ENCODE measurements at places on chromosomes 12 and 14.

GRCh38 chr12:119069147-119069642, 87.9 kb downstream of the SRRM4 start:
- no peak for DNase-seq
- H3K36me3 ChIP-seq = no peaks in the 10 kb centered on the region
- H3K27me3 ChIP-seq = no peaks in the 10 kb centered on the region
- no peak overlapping the region for H3K27ac ChIP-seq

DNA sequence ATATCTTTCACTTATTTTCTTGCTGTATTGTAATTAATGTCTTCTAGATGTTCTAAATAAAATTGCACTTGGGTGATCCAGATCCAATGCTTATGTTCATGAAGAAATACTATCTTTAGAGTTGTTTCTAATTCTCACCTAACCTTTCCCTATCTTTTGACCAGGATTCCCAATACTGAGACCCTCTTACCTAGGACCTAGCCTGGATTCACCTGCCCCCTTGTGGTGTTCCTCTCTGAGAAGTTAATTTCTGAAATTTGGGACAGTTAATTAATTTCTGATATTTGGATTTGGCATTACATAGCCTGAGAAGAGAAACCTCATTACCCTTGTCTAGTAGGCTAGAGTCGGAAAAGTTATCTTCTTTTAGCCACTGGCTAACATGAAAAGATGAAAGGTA, 29.5 kb downstream of the FOXA1 start:
- DNase-seq = no peak
- H3K36me3 ChIP-seq = no peaks in the 10 kb centered on the region
- H3K4me3 ChIP-seq = no peak overlapping the region
- no peaks in the 10 kb centered on the region for H3K27me3 ChIP-seq
- H3K27ac ChIP-seq = no peak overlapping the region

GRCh38 chr14:24293525-24293924, 6.1 kb downstream of the DHRS1 start:
- H3K27me3 ChIP-seq = no peaks in the 10 kb centered on the region
- H3K36me3 ChIP-seq = no peaks in the 10 kb centered on the region
- H3K4me1 ChIP-seq = no peaks in the 10 kb centered on the region
- H3K27ac ChIP-seq = no peak overlapping the region

- no peaks in the 10 kb centered on the region for H3K4me1 ChIP-seq
- no peak overlapping the region for H3K27ac ChIP-seq
- no peaks in the 10 kb centered on the region for H3K27me3 ChIP-seq
- no peaks in the 10 kb centered on the region for H3K36me3 ChIP-seq
Observed at GRCh38 chr12:120914794-120915193, 10.6 kb upstream of the SPPL3 start.

- peak; percentile 97 for DNase-seq
- H3K36me3 ChIP-seq = no peaks in the 10 kb centered on the region
- H3K27me3 ChIP-seq = no peaks in the 10 kb centered on the region
Observed at GRCh38 chr12:57782608-57783465, at the start of gene TSFM. TSS of gene TSFM (plus strand) at chr12:57782787. CDS start at chr12:57782802, 15 bp downstream.

GRCh38 chr12:34406228-34406995, 384.1 kb downstream of the ALG10 start:
- no peak overlapping the region for H3K27ac ChIP-seq
- peak; percentile 6 for DNase-seq
- H3K4me3 ChIP-seq = no peak overlapping the region
- H3K27me3 ChIP-seq = no peaks in the 10 kb centered on the region
- H3K4me1 ChIP-seq = no peaks in the 10 kb centered on the region
- H3K36me3 ChIP-seq = no peaks in the 10 kb centered on the region

DNA sequence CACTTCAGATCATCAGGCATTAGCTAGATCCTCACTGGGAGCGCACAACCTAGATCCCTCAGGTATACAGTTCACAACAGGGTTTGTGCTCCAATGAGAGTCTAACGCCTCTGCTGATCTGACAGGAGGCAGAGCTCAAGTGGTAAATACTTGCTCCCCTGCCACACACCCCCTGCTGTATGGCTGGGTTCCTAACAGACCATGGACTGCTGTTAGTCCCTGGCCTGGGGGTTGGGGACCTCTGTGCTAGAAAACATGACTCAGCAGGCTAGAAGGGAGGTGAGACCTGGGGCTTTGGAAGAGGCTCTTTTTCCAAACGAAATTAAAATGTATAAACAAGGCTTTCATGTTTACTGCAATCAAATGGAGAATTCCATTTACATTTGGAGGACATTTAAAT, 691.1 kb downstream of the FLRT2 start:
- DNase-seq = no peak
- H3K36me3 ChIP-seq = no peaks in the 10 kb centered on the region
- no peaks in the 10 kb centered on the region for H3K27me3 ChIP-seq
- no peak overlapping the region for H3K27ac ChIP-seq
- H3K4me1 ChIP-seq = no peaks in the 10 kb centered on the region

GRCh38 chr12:22413592-22413991, 79.1 kb upstream of the ST8SIA1 start:
- H3K4me1 ChIP-seq = peaks cover 1% of the 10 kb centered on the region
- H3K4me3 ChIP-seq = no peak overlapping the region
- DNase-seq = no peak
- no peaks in the 10 kb centered on the region for H3K36me3 ChIP-seq
- H3K27me3 ChIP-seq = no peaks in the 10 kb centered on the region
- H3K27ac ChIP-seq = no peak overlapping the region

DNA sequence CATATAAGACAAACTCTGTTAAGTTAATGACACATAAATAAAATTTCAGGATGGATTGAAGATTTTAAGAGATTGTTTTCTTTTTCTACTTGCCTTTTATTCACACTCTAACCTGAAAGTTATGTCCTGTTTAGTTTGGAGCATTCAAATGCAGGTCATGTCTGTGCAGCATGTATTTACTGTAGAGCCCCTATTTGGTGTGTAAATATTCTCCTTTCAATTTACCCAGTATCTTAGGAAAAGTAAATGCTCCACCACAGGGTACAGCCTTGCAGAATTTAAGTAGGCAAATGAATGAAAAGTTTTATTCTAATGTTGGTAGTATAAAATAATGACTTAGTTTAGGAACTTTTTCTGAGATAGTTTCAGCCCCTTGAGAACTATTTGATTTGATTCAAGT, 6.2 kb upstream of the DCN start:
- H3K27me3 ChIP-seq = no peaks in the 10 kb centered on the region
- peaks cover 4% of the 10 kb centered on the region for H3K4me1 ChIP-seq
- DNase-seq = no peak
- no peaks in the 10 kb centered on the region for H3K36me3 ChIP-seq
- no peak overlapping the region for H3K4me3 ChIP-seq
- no peak overlapping the region for H3K27ac ChIP-seq

GRCh38 chr12:75685617-75686225, 174.3 kb upstream of the KRR1 start:
- no peaks in the 10 kb centered on the region for H3K27me3 ChIP-seq
- no peak overlapping the region for H3K4me3 ChIP-seq
- H3K4me1 ChIP-seq = no peaks in the 10 kb centered on the region

DNA sequence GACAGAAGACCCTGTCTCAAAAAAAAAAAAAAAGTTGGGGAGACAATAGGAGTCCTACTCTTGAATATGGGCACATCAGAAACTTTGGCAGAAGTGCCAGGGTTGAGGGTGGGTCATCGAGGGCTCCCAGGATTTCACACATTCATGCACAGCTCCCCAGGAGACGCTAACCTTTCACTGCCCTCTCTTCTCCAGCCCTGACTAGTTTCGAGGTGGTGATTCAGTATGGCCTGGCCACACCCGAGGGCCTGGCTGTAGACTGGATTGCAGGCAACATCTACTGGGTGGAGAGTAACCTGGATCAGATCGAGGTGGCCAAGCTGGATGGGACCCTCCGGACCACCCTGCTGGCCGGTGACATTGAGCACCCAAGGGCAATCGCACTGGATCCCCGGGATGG, 29.4 kb upstream of the LRP1-AS start:
- no peaks in the 10 kb centered on the region for H3K27me3 ChIP-seq
- no peaks in the 10 kb centered on the region for H3K36me3 ChIP-seq
- H3K4me3 ChIP-seq = no peak overlapping the region
- H3K27ac ChIP-seq = no peak overlapping the region

DNA sequence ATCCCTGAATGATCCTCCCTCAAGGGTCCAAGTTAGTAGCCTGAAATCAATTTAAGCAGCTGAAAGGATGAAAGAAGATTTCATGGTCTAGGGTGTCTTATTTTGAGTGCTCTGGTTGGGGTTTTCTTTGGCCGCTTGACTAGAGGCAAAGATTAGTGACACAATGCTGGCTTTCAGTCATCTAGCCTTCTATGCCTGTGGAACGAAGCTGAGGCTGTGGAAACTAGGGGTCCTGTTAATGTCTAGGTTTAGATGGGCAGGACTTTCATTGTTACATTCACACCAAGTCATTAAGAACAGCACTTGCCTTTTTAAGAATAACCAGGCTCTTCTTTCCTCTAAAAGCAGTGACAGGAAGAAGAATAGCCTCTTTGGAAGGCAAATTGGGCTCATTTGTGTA, 253.8 kb upstream of the E2F7 start:
- H3K4me1 ChIP-seq = no peaks in the 10 kb centered on the region
- no peak overlapping the region for H3K4me3 ChIP-seq
- H3K36me3 ChIP-seq = no peaks in the 10 kb centered on the region
- no peaks in the 10 kb centered on the region for H3K27me3 ChIP-seq

DNA sequence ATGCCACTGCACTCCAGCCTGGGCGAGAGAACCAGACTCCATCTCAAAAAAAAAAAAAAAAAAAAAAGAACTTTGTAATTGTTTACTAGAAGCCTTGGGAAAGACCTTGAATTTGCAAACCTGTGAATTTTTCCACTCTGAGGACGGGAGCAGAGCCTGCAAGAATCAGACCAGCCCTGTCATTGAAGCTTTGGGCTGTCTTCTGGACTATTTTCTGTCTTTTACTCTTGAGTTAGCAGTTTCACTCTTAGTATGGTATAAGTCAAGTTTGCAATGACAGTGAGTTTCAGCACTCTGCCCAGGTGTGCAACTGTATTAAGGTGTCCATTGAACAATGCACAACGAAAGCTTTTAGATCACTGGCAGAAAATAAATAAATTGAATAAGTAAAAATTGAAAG, 81.4 kb upstream of the KRAS start:
- H3K4me3 ChIP-seq = no peak overlapping the region
- no peaks in the 10 kb centered on the region for H3K36me3 ChIP-seq
- DNase-seq = no peak
- H3K27me3 ChIP-seq = no peaks in the 10 kb centered on the region

DNA sequence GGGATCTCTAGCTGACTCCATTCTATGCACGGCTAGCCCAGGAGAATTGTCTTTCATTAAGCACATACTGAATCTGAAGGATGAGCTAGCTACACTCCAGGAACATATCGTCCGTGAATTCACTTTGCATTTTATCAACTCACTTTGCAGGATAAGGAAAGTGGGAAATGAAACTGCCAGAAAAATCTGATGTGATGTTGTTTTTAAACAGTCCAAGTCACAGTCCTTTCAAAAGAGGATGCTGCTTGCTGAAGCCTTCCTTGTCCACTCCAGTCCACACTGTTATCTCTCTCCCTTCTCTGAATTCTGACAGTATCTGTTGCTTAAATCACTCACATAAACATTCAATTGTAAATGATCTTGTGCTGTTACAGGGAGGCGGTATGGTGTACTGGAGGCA, 12.7 kb upstream of the TMCC3 start:
- H3K4me1 ChIP-seq = no peaks in the 10 kb centered on the region
- no peaks in the 10 kb centered on the region for H3K36me3 ChIP-seq
- no peak overlapping the region for H3K4me3 ChIP-seq
- H3K27ac ChIP-seq = no peak overlapping the region
- no peaks in the 10 kb centered on the region for H3K27me3 ChIP-seq
- DNase-seq = no peak

- H3K4me3 ChIP-seq = no peak overlapping the region
- H3K27me3 ChIP-seq = no peaks in the 10 kb centered on the region
- no peaks in the 10 kb centered on the region for H3K4me1 ChIP-seq
Observed at GRCh38 chr14:104370256-104370870, 209.2 kb upstream of the C14orf180 start.

DNA sequence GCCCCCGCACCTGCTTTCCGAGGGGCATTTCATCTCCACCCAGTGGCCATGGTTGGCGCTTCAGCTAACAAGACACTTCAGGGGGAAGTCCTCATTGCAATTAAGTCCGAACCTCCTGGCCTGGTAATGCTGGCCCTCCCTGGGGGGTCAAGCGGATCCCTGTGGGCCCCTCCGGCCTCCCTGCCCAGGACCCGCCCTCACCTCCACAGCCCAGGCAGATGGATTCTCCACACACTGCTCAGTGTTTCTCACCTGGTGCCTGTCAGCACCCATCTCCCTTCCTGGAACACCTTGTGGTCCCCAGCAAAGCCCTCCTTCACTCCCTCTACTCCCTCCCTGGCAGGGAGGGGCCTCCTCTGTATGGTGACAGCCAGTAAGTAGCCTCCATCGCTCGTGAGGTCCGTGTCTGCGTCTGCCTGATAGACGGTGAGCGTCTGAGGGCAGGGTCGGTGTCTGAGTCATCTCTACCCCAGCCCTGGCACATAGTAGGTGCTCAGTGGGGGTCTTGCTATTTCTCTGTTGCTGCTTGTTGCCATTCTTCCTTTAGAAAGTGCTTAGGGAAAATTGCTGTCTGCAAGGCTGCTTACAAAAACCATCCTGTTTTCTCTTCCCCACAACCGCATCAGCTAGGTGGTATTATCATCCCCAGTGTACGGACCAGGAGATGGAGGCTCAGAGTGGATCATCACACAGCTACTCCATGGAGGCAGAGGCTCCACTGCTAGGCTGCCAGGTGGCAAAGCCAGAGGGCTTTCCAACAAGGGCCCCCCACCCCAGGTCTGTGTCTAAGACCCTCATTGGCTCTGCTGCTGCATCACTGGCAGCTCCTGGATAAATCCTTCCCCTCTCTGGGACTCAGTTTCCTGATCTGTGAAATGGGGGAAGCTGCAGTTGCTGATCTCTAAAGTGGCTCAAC, 39.7 kb upstream of the EML1 start:
- H3K36me3 ChIP-seq = no peaks in the 10 kb centered on the region
- H3K27me3 ChIP-seq = no peaks in the 10 kb centered on the region
- H3K27ac ChIP-seq = no peak overlapping the region

GRCh38 chr14:99118946-99119345, 153.1 kb downstream of the BCL11B start:
- no peak overlapping the region for H3K4me3 ChIP-seq
- no peaks in the 10 kb centered on the region for H3K27me3 ChIP-seq
- no peaks in the 10 kb centered on the region for H3K4me1 ChIP-seq
- no peak overlapping the region for H3K27ac ChIP-seq
- no peaks in the 10 kb centered on the region for H3K36me3 ChIP-seq

GRCh38 chr12:4892418-4892817, 17.3 kb upstream of the KCNA1 start:
- H3K4me1 ChIP-seq = no peaks in the 10 kb centered on the region
- H3K27me3 ChIP-seq = no peaks in the 10 kb centered on the region
- no peaks in the 10 kb centered on the region for H3K36me3 ChIP-seq
- no peak for DNase-seq
- no peak overlapping the region for H3K27ac ChIP-seq
- H3K4me3 ChIP-seq = no peak overlapping the region
